ENCODE measurements at places on chromosomes 5 and 9.

DNA sequence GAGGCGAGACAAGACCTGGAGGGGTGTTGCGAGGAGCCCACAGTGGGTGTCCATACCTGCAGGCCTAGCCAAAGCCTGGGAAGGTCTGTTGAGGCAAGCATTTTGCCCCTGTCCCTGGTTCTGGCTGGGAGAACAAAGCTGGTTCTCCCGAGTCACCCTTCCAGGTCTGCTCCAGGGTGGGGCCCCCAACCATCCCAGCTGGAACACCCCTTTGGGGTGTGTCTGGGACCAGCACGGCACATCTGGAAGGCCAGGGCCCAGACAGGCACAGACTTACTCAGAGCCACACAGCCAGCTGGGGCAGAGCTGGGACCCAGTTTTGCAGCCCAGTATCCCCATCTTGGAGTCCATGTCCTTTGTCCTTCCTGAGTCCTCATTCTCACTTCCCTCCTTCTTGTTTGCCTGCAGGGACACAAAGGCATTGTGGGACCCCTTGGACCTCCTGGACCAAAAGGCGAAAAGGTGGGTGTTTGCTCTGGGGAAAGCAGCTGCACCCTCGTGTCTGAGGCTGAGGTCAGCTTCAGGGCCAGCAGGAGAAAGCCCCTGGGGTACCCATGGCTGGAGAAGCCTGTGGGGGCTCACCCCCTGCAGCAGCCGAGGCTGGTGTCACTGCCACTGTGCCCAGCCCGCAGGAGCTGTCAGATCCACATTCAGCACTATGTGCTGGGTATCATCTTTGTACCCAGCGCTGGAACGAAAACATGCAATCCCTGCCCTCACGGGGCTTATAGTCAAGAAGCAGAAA, 38.4 kb upstream of the ORM1 start:
- DNase-seq = no peak

DNA sequence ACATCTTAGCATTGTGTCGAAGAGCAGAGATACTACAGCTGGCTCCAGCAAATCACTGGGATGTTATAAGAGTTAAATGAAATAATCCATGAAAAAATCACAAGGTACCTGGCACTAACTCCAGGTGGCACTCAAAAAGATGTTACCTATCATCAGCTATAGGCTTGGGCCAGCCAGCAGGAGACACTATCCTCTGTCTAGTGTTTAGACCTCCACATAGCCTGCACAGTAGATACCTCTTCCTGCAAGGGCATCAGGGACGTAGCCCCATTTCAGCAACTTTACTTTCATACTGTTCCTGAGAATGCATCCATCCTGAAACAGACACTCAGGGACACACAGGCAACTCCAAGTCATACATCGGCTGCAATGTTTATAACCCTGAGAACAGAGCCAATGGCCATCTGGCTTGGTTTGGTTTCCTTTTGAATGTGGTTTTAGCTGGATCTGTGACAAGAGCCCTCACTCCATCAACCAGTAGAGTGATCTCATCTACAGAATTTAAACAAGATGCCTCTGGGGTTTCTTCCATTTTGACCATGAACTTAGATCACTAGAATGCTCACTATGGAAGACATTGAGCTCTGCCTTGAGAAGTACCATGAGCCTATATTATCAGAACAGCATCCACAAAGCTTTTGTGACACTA, 69.9 kb downstream of the TLE1 start:
- no peak for DNase-seq

- no peak for DNase-seq
Observed at GRCh38 chr5:16464231-16464630, 1.4 kb downstream of the ZNF622 start.

GRCh38 chr9:35288778-35289177, 127.0 kb downstream of the UNC13B start:
- DNase-seq = no peak

- DNase-seq = no peak
Observed at GRCh38 chr5:40374853-40375252, 304.9 kb upstream of the PTGER4 start.

DNA sequence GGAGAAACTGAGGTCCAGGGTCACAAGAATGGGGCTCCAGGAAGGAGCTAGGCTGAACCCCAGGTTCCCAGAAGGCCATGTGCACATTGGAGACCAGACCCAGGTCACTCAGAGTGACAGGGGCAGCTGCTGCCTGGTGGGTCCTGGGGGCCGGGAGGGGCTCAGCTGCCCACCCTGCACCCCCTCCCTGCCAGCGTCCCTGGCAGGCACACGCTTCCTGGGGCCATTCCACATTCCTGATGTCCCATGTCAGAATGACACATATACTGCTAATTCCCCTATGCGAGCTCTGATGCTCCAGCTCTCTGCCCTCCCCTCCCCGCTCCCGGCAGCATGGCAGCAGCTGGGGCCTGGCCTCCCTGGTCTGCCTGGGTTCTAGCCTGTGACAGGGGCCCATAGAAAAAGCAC, 14.0 kb downstream of the FGFR4 start:
- no peak for DNase-seq

DNA sequence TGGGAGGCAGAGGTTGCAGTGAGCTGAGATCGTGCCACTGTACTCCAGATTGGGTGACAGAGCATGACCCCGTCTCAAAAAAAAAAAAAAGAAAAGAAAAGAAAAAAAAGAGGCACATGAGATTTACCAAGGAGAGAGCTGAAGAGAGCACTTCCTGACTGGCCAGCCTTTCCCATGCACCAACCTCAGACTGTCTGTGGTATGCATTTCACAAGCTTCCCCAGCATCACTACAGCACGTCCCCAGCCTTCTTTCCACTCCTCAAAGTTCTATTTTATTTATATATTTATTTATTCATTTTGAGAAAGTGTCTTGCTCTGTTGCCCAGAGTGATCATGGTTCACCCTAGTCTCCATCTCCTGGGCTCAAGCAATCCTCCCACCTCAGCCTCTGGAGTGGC, 13.6 kb upstream of the FUBP3 start:
- no peak for DNase-seq

- no peak for DNase-seq
Observed at GRCh38 chr5:60703944-60704343, 4.0 kb upstream of the DEPDC1B start.

- no peak for DNase-seq
Observed at GRCh38 chr9:80968611-80969010, 720.7 kb downstream of the TLE1 start.

GRCh38 chr5:143806579-143806978, 5.4 kb upstream of the HMHB1 start:
- no peak for DNase-seq

GRCh38 chr5:110195288-110195687, 505.6 kb downstream of the MAN2A1 start:
- no peak for DNase-seq

DNA sequence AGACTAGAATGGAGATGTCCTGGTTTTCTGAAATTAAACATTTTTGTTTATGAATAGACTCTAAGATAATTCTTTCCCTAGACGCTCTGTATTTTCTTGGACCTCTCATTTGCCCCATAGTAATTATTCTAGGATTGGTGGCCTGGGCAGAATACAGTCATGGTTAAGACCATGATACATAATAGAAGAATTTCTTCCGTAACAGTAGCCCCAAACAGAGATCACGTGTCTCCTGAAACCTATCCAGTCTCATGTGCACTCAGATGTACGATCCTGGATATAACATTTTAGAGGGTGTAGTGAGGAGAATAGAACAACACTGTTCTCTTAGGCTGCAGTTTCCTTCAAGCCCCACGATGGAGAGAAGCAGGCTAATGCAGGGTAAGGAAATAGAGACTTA, 22.3 kb downstream of the PCDHAC2 start:
- DNase-seq = no peak

GRCh38 chr5:142013734-142014521, 1.1 kb upstream of the GNPDA1 start:
- no peak for DNase-seq

GRCh38 chr9:136950656-136951276, 1.3 kb upstream of the LCN12 start:
- DNase-seq = no peak

DNA sequence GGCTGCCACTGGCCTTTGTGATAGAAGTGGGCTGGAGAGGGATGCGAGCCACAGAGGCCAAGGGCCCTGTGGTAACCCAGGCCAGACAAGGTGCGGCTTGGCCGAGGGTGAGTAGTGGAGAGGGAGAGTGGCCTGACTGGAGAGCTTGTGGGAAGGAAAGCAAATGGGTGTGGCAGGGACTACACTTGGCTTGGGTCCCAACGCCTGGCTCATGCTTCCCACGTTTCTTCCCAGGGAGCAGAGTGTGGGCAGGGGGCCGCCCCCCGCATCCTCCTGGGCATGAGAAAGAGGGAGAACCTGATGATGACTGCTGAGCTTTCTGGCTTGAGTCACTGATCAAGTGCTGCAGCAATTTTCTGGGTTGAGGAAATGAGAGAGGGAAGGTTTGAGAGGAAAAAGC, 95.7 kb downstream of the ANKH start:
- DNase-seq = no peak

DNA sequence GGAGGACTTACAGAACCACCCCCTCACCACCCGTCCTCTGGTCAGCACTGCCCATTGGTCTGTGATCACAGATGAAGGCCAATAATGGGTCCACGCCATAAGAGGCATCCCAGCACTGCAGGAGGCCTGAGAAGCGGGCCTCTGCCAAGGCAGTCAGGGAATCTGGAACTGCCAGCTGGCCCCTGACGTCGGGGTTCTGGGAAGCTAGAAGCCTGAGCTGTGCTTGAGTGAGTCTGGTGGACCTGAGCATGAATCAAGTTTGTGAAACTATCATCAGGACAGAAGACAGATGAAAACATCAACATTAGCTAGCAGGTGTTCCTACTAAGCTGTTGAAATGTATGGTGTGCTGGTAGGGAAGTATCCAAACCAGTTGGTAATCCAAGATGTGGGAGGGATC, 7.8 kb downstream of the ANGPTL2 start:
- DNase-seq = no peak

GRCh38 chr5:89436464-89436863, 553.5 kb upstream of the MEF2C start:
- DNase-seq = no peak

DNA sequence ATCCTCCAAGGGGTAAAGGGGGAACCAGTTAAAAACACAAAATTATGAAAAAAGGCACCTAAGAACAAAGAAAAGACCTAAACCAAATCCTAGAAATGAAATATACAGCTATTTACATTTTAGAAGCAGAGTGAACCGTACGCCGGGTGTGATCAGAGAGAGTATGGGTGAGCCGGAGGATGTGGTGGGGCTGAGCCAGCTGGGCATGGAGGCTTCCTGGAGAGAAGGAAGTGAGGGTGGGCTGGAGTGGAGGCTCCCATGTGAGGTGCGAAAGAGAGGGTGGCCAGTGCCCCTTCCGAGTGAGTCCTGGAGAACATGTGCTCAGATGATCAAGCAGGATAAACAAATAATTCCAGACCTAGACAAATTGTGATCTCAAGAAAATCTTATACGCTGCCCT, 111.6 kb downstream of the CACNA1B start:
- no peak for DNase-seq

GRCh38 chr9:124444166-124444565, 6.1 kb upstream of the ADGRD2 start:
- DNase-seq = no peak

Measured in amygdala (tissue), 56 donors.